KG1 (cell line): ENCODE measurements at places on chromosomes 12 and 14.

GRCh38 chr12:54418441-54419087 is 502 bp downstream of the ITGA5 start:
- no peak for DNase-seq

- DNase-seq, result no peak
These were observed 56.3 kb upstream of the CPNE8 start for GRCh38 chr12:38961683-38962082.

DNA sequence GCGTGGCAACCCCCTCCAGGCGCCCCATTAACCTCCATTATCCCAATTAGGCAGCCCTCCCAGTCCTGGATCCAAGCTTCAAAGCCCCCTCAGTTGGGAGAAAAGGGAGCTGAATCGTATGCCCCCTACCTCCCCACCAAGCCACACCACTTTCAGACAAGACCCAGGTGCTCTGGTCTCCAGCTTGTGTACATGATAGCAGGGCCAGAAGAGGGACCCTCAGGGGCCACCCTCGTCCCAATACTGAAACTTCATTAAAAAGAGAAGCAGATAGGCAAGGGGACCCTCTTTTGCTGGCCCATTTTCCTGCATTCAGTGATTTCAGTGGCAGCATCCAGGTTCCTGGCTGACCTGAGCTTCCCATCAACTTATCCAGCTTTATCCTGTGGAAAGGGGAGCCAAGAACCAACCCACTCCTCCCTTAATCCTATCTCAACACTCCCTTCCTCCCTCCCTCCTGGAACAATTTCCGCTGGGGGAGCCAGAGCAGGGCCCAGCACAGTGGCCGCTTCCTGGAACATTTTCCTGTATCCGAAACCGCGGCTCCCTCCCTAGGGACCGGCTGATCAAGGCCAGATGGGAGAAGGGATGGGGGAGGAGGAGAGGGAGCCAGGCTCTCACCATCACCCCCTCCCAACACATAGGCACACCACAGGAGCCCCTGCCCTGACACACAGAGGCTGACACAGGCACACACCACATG is 9.5 kb upstream of the SP7 start:
- DNase-seq, result no peak

GRCh38 chr12:53701518-53702264 is 25.6 kb downstream of the CALCOCO1 start:
- DNase-seq, result no peak

GRCh38 chr14:59060841-59061240 is 127.6 kb upstream of the DAAM1 start:
- no peak for DNase-seq

GRCh38 chr14:104908303-104908702 is 16.4 kb upstream of the PLD4 start:
- DNase-seq, result no peak

GRCh38 chr12:125340791-125341190 is 275.6 kb downstream of the AACS start:
- DNase-seq, result no peak

DNA sequence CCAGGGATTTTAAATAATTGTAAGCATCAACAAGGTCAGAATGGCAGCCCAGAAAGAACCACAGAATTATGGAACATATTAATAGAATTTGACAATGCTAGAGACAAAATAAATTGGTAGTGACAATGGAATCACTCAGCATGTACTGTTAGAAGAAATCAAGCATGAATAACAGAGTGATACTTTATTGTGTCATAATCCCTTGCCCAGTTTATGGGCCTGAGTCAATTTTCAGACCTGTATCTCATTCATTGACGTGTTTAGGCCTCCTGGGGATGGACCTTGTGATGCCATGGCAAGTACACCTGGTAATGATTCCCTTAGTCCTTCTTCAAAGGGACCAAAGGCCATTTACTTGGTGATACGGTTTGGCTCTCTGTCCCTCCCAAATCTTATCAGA is 12.8 kb upstream of the CCDC91 start:
- DNase-seq, result no peak

- DNase-seq, result no peak
These were observed 31.1 kb downstream of the APOBEC1 start for GRCh38 chr12:7634561-7634960.

- no peak for DNase-seq
These were observed 37.0 kb downstream of the EVL start for GRCh38 chr14:100102156-100102785.

DNA sequence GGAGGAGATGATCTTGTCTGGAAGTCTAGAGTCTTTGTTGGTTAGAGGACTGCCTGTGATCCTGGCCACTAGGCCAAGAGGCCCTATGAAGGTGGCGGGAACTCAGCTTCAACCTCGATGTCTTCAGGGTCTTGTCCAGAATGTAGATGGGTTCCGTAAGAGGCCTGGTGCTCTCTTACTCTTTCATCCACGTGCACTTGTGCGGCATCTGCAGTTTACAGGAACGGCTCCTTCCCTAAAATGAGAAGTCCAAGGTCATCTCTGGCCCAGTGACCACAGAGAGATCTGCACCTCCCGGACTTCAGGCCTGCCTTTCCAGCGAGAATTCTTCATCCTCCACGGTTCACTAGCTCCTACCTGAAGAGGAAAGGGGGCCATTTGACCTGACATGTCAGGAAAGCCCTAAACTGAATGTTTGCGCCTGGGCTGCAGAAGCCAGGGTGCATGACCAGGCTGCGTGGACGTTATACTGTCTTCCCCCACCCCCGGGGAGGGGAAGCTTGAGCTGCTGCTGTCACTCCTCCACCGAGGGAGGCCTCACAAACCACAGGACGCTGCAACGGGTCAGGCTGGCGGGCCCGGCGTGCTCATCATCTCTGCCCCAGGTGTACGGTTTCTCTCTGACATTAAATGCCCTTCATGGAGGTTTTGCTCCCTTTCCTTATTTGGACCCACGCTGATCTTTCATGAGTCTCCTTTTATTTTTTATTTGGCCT is 17.7 kb downstream of the WNT5B start:
- no peak for DNase-seq

- DNase-seq, result no peak
These were observed 425.3 kb upstream of the FBXO33 start for GRCh38 chr14:39857376-39858055.

GRCh38 chr12:65911321-65911720 is 87.0 kb downstream of the HMGA2 start:
- no peak for DNase-seq

DNA sequence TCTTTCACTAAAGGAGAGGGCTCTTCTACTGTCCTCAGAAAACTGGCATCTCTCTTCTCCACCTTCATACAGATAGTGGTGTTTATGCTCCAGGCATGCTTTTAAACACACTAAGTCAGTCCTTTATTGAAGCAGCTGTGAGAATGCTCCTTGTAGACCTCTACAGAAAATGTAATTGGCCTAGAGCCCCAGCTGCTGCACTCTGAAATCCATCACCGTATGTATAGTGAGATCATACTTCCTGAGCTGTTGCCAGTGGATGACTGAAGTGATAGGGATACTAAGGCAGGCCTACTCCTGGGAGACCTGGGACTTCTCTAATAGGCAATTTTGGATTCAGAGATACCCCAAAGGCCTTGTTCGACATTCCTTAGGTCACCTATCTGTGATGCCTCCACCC is 535.4 kb downstream of the RPS29 start:
- no peak for DNase-seq

- no peak for DNase-seq
These were observed 76.1 kb upstream of the GPHB5 start for GRCh38 chr14:63394841-63395240.

DNA sequence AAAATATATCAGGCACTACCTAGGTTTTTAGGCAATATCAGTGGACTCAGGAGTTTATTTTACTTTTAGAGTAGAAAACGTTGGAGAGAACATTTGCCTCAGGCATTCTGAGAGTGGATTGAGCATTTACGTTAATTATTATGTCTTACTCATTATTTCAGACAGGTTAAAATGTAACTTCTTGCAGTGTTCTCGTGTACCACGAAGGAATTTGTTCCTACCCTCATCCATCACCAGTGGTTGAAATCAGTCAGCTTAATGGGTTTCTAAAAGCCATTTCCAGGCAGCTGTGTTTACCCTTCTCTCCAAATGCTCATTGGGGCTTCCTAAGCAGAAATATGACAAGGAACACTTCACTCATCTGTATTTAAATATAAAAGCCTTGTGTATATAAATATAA is 9.1 kb upstream of the LDHB start:
- DNase-seq, result no peak

DNA sequence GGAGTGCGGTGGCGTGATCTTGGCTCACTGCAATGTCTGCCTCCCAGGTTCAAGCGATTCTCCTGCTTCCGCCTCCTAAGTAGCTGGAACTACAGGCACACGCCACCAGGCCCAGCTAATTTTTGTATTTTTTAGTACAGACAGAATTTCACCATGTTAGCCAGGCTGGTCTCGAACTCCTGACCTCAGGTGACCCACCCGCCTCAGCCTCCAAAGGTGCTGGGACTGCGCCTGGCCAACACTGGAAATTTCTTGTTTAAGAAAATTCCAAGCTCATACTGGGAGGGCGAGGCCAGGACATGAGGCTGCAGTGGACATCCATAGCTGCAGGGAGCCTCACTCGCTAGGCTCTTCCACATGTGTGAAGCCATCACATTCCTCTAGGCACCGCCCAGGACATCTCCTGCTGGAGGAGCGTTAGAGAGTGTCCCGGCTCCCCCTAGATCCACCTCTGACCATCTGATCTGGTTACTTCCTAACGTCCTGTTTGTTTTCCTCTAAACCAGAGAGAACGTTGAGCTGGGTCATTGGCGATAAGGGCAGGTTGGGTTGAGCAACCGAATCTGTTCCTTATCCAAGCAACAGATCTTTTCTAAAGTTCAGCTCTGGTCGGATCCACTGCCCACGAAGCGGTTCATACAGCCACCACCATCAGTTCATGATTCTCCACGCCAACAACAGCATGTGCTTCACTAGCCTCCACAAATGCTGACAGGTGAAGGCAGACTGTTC is 108.2 kb upstream of the MED13L start:
- no peak for DNase-seq
